ENCODE measurements at places on chromosomes 6 and 20.

DNA sequence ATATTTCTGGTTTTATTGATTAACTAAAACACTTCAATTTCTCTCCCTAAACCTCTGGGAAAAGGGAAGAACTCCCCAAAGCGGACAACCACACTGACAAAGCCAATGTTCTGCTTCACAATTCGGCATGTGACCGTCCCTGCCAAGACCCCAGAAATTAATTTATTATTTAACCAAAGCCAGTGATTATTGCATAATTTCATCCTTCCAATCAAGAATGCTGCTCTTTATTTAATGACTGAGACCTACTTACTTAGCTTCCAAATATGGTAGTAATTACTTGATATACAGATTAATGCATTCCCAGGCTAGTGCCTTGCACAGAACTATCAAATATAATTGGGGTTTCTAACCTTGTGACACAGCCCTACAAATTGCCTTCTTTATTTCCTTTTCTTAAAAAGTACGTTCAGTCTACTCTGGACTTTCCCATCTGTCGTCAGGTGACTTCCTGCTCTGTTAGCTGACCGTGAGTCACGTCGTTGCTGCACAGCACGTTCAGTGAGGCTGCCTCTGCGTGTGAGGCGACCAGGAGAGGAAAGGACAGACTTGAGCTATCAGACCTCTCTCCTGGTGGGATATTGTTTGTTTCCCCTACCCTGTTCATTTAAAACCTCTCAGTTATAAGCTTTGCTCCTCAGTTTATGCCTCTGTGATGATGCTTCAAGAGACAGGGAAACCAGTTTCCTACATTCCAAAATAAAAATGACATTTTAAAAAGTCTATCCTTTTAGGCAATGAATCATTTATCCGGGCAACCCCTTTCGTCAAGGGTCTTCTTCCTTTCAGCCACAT lies 55.7 kb upstream of the TNFAIP3 start:
- peak; percentile 87 for DNase-seq

DNA sequence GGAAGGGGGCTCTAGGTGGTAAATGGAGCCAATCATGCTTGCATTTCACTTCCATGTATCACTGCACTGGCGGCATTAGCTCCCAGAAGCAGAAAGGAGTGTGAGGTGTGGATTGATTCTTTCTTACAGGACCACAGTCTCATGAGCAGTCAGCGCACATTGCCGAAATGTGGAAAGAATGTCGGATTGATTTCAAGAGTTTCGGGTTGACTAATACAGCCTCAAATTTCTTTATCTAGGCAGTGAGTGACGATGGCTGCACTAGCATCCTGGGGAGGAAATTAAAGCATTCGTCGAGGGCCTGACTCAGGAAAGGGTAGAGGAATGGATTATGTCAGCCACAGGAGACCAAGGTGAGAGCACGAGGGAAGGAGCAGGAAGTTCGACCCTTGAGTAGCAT lies 222.8 kb upstream of the CDYL start:
- DNase-seq = no peak

DNA sequence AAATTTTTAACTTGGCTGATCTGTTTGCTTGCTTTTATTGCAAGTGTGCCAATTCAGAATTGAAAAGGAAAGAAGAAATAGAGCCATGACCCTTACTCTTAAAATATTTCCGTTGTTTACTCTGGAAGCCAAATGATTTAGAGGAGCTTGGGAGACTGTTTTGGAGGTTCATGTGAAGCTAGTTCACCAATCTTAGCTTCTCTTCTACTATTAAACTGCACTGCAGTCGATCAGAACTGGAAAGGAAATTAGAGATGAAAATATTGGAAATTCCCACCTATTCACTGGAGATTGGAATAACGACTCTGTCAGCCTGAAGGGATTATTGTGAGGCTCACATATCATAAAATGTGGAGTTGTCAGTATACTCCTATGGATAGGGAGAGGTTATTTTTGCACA lies 81.8 kb downstream of the MLIP start:
- DNase-seq = no peak

- peak; percentile 30 for DNase-seq
Measured at GRCh38 chr20:2946988-2947961, 74.0 kb downstream of the PTPRA start.

- no peak for DNase-seq
Measured at GRCh38 chr20:61072398-61072797, 179.7 kb upstream of the CDH4 start.

- no peak for DNase-seq
Measured at GRCh38 chr20:22389836-22390542, 194.4 kb downstream of the FOXA2 start.

GRCh38 chr6:31663126-31663960 lies 1.5 kb downstream of the GPANK1 start:
- peak; percentile 23 for DNase-seq

- no peak for DNase-seq
Measured at GRCh38 chr20:63314015-63314471, 21.1 kb downstream of the COL20A1 start.

DNA sequence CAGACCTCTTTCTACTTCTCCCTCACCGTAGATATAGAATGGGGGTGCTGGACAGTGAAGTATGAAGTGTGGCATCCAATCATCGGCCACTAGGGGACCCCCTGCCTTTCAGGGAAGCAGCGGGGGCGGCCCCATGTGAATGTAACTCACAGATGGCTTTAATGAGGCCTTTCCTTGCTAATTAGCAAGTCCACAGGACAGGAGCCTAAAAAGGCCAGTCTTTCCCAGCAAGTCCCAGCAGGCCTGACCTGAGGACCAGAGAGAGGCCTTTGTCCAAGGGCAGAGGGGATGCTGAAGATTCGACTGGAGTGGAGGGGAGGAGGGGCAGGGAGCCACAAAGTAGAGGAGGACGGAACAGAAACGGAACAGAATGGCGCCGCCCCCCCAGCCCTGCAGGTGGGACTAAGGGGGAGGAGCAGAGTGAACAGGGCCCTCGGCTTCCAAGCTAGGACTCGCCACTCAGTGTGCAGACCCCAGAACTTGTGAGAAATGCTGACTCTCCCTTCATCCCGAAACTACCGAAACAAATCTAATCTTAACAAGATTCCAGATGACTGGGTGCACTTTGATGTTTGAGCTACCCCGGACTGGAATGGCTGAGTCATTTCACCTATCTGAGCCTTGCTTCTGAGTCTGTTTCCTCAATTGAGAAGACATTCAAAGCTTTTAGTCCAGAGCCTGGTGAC lies 5.8 kb downstream of the C6orf132 start:
- DNase-seq = peak; percentile 69

DNA sequence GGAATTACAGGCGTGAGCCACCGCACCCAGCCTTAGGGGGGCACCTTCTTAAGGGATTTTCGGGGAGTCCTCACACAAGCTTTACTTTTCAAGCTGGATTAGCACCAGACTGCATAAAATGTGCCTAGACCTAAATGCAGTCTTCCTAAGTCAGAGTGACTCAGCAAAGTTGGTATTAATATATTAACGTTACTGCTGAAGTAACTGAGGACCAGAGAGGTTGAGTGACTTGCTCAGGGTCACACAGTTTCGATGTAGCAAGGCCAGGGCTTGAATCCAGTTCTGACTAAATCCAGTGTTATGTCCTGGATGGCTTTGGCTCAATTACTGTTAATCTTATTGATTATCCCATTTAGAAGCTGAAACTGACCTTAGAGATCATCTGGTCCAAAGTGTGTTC lies 13.4 kb downstream of the EDEM2 start:
- DNase-seq = no peak

GRCh38 chr6:67883500-67884366 lies 751.3 kb upstream of the ADGRB3 start:
- no peak for DNase-seq

DNA sequence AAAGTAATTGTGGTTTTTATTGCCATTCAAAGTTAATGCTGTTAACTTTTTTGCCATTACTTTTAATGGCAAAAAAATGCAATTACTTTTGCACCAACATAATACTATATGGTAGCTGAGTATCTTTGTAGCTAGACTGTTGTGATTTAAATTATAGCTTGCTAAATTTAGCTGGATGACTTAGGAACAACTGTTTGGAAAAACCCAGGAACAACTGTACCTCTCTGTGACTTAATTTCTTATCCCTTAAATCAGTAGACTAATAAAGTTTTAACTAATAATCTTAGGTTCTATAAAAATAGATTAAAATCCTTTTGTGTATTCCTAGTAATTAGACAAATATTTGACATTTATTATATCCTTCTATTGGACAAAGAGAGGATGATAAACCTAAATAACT lies 268.2 kb downstream of the TENT5A start:
- no peak for DNase-seq

GRCh38 chr20:16222859-16223411 lies 350.3 kb downstream of the KIF16B start:
- DNase-seq = no peak

DNA sequence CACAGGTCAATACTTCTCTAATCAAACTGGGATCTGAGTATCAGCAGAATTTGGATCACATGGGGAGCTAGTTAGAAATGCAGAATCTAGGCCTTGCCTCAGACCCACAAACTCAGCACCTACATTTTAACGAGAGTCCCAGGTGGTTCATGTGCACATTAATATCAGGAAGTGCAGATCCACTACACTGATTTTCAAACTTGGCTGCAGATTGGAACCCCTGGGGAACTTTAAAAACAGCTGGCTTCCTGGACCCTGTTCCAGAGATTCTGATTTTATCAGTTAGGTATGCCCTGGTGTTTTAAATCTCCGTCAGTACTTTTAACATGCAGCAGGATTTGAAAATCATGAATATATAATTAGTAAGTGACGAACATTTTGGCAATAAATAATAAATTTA lies 1.9 kb upstream of the CST8 start:
- DNase-seq = no peak

DNA sequence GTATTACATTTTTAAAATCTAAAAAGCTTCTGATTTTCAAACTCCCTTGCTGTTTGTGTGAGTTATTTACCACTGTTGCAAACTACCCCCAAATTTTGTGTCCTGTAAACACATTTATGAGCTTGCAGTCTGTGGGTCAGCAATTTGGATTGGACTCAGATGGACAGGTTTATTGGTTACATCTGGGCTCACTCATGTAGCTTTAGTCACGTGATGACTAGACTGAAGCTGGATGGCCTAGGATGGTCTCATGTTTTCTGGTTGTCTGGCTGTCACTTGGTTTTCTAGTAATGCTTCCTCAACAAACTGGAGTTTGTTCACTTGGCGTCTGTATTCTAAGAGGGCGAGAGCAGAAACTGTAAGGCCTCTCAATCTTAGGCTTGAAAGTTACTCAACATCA lies 12.2 kb upstream of the C6orf58 start:
- no peak for DNase-seq

DNA sequence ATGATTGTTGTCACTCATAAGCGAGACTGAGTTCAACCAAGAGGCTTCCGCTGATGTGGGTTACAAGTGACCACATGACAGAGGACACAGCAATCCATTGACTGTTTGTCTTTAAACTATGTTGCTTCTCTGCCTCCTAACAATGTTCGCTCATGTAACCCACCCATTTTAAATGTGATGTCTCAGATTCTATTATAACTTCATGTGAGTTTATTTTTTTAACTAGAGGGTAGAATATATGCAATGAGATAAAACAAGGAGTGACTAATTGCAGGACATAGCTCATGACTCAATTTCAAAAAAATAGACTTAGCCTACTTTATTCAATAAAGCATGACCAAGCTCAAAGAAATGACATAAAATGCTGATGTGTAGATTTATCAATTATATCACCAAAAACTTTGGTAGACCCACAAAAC lies 119.2 kb upstream of the SASH1 start:
- DNase-seq = peak; percentile 85

DNA sequence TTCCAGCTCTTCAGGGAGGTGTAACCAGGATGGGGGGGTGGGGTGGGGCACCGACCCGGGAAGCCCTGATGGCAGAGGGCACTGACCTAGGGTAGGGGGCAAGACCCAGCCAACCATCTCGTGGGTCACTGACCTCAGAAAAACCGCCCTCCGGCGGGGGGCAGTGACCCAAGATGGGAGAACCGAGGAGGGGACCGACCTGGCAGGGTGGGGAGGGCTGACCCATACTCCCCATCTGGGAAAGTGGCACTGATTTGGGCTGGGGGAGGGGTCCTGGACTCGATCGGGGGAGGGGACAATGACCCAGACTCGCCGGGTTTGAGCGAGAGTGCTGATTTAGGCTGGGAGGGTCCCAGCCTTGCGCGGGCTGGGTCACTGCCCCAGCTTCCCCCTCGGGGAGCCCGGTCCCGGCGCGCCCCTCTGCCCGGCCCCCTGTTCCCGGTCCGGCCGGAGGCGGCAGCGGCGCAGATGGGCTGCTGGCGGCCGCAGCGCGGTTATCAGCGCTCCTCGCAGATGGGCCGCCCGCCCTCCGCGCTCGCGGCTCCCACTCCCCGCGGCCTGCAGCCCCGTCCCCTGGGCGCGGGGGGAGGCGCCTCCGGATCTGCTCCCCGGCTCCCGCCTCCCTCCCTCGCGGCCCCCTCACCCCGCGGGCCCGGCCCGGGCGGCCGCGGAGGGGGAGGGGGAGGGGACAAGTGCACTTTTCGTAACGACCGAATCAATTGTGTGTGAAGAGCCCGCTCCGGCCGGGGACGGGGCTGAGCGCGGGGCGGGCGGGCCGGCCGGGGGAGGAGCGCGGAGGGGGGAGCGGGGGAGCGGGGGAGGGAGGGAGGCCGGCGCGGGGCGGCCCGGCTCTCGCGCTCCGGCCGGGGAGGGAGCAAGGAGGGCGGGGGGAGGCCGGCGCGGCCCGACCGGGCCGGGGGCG lies 2.2 kb downstream of the NOL4L start:
- DNase-seq = no peak

DNA sequence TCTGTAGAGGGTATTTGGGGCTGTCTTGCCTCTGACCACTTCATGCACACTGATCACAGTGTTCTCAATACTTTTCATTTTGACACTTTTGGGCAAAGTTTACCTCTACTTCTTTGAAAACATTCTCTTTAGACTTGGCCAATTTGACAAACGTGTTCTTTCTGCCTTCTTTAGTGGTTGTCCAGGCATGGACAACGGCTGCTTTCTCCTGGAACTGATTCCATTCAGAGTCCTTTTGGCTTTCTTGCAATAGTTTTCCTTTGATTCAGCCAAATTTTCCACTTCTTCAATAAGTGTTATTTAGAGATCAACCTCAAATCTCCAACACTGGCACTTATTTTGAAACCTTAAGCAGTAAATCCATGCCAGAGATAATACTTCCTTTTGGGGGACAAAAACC lies 6.7 kb upstream of the CST9 start:
- no peak for DNase-seq

- peak; percentile 48 for DNase-seq
Measured at GRCh38 chr6:47478233-47479139, 897 bp downstream of the CD2AP start.

GRCh38 chr6:111339294-111339693 lies 143.7 kb downstream of the REV3L start:
- DNase-seq = no peak

All from EH (cell line).